ENCODE measurements at places on chromosomes 4 and X.

DNA sequence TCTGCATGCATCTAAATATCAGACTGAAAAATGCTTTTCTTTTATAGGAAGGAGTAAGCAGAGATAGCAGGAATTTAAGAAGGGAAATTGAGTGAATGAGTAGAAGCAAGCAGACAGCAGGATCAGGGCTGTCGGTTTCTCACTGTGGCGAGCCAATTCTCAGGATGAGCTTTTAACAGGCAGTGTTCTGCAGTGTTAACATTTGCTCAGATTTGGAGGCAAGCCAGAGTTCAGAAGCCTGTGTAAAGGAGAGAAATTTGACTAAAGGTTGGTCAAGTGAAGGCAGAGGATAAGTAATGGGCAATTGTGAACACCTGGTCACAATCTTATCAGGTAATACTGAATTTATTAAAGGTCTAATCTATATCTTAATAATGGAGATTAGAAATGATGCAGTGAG lies 133.3 kb upstream of the MAGEB16 start:
- no peak for DNase-seq

- no peak for DNase-seq
These were observed 37.6 kb downstream of the HHIP start for GRCh38 chr4:144683516-144683915.

DNA sequence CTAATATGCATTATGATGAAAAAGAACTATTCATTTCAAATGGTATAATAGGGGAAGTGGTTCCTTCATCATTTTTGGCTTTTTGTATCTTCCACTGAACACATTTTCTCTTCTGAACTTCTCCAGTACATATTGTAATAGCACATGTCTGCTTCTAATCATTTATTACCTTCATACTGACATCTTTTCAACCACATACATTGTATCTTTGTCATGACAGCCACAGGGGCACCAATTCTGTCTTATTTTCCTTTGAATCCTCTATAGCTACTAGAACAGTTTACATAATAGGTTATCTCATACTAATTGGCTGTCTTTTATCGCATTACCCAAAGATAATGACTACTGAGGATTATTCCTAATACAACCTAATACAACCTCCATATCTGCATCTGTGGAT lies 37.7 kb downstream of the PALLD start:
- no peak for DNase-seq

- no peak for DNase-seq
These were observed 59.6 kb upstream of the DUSP21 start for GRCh38 chrX:44784241-44784640.

GRCh38 chr4:64940698-64941097 lies 531.4 kb upstream of the TECRL start:
- DNase-seq: no peak

- DNase-seq: no peak
These were observed 107.2 kb downstream of the GASK1B start for GRCh38 chr4:158065603-158066002.

DNA sequence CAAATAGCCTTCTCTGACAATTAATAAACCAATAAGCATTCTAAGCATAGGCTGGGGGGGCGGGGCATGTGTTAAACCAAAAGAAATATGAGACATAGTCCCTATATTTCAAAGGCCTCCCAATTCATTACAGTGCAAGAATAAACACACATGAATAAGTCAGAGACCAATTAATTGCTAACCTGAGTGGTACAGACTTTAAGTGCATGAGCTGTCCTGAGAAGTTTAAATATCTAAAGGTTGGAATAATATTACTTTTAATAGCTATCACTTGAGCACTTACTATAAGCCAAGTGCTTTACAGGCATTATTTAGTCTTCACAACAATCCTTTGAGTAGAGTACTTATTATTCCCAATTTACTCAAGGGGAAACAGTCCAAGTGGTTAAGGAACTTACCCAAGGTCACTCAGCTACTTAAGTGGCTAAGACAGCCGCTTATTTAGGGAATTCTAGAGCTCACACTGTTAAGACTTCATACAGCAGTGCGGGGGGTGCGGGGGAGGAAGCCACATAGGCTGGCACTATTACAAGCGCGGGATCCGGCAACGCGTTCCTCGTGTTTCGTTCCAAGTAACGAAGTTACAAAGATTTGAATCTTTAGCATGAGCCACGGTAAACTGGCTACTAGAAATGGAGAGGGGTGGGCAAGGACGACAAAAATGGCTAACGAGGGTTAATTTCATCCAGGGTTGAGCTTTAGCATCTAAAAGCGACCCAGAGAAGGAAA lies 1.4 kb downstream of the THOC2 start:
- no peak for DNase-seq

- no peak for DNase-seq
These were observed 59.0 kb upstream of the AFF2 start for GRCh38 chrX:148441387-148441786.
